ENCODE measurements at places on chromosomes 5 and 9.

DNA sequence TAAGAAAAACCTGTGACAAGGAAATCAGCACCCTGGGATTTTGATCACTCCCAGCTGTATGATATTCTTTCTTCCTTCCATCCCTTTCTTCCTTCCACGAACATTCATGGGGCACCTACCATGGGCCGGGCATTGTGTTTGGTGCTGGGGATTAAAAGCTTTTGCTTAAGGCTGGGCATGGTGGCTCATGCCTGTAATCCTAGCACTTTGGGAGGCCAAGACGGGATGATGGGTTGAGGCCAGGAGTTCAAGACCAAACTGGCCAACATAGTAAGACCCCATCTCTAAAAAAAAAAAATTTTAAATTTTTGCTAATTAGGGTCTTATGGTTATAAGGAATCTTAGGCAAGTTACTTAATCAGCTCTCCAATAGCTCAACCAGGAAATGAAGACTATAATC, 48.5 kb upstream of the CLINT1 start:
- DNase-seq: no peak

GRCh38 chr5:38780316-38780715, 65.5 kb upstream of the OSMR start:
- DNase-seq: no peak

DNA sequence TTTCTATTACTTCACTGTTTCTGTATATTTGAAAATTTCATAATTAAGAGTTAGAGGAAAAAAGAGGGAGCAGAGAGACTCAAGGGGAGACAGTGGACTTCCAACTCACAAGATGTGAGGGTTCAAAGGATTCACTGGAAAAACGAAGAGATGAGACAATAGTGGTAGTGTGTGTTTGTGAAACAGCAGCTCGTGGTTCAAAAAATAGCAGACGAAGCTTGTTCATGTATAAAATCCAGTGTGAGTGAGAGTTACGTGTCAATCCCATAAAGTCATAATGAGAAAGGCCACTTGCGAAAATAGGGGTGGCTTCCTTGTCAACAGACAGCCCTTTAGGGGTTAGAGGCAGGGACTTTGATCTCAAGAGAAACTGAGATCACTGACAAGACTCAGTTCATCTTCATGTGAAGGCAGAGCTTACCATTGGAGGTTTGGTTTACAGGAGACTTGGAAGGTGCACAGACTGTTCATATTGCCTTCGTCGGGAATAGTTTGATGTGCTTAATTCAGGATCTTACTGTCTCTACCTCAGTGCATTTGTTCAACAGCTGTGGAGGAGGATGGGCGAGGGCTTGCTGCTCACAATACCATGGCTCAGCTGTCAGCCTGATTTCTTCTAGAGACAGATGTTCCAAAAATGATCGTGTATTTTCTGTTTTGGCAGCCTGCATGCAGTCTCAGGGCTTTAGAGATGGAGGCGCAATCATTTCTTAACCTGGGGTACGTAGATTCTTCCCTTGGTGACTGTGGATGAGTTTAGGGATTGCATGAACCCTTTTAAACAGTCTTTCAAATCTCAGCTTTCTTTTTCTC, 105.7 kb upstream of the KLF9 start:
- no peak for DNase-seq

DNA sequence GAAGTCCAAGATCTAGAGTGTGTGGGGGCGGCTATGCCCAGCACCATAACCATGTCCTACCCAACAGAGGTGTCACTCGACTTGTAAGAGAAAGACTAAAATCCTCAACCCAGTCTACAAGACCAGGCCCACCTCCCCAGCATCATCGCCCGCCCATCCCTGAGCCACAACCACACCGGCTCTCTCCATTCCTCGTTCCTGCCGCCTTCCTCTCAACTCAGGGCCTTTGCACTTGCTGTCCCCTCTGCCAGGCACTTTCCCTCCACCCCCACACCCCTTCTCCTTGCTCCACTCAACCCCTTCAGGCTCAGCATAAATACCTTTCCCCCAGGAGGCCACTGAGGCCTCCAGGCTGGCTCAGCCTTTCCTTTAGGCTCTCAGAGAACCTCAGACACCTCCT, 69.3 kb downstream of the PAX5 start:
- no peak for DNase-seq

DNA sequence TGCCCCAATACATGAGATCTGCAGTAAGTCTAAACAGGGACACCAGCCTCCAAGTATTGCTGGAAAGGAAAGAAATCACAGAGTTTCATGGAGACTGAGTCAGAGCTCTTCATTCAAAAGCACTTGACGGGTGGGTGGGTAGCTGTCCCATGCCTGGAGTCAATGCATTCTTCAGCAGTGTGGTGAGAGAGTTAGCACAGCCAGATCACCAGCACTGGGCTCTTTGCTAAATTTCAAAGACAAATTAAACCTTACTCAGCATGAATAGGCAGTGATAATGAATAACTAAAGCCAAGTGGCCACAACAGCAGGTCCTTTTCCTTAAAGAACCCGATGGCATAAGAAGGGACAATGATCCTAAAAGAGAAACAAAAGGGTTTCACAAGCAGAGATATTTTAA, 192.4 kb downstream of the ACTL7B start:
- no peak for DNase-seq

GRCh38 chr5:97545886-97546535, 363.0 kb upstream of the RIOK2 start:
- no peak for DNase-seq

DNA sequence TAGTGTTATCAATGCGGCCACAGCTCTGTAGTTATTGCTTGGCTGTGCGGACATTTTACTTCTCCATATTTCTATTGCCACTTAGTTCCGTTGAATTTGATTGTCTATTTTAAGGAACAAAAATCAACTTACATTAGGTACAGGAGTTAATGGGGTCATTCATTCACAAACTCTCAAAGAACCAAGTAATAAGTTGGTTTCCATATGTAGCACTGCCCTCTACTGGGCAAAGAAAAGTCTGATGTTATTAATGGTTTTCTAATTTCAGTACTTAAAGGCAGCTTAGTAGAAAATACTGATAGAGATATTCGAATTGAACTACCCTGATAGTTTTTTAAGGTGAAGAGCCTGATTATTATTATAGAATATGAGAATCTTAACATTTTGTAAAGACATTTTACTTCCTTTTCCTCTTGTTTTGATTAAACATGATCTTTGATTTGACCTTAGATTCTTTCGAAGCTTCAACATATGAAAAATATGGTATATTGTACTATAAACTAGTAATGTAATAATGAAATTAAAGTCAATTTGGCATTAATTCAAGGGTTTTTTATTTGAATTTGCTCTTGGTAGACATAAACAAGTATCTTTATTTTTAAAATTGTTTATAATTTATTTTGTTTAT, 119.5 kb upstream of the CTNND2 start:
- DNase-seq: no peak

- no peak for DNase-seq
Measured at GRCh38 chr5:11072076-11072475, 311.0 kb upstream of the DAP start.

DNA sequence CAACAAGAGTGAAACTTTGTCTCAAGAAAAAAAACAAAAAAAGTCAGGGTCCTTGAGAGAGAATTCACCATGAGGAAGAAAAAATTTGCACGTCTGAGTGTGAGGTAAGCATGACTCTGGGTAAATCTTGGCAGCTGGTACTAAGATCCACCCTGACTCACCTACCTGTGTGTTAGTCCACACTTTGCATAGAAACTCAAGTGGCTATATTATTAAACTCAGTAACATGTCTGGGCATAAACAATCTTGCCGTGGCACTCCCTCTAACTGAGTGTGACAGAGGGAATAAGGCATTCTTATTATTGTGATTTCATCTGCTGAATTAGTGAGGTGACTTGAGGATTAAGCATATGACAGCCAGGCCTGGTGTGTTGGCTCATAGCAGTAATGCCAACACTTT, 259.4 kb upstream of the VLDLR start:
- no peak for DNase-seq

DNA sequence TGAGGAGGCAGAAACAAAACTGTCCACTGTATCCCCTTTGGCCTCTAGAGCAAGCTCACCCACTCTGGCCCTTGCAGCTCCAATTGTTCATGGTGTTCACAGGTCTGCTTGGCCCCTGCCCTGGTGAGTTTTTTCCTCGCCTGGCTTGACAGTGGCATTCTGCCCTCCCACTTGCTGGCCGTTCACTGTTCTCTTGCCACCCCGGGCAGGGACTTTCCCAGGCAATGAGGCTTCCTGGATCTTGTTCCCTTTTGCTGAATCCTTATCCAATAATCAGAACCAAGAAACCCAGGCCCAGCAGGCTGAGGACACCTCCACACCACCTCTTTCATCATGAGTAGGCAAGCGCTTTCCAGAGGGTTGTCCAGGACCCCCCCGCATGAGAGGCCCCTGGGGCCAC, 31.2 kb downstream of the ZNF618 start:
- DNase-seq: no peak

GRCh38 chr9:127485995-127486394, 34.7 kb downstream of the LRSAM1 start:
- no peak for DNase-seq

GRCh38 chr5:97002983-97003382, 67.1 kb downstream of the LNPEP start:
- no peak for DNase-seq

GRCh38 chr5:106258591-106259125, 1412.1 kb downstream of the EFNA5 start:
- no peak for DNase-seq

- DNase-seq: no peak
Measured at GRCh38 chr5:113806250-113806649, 292.8 kb downstream of the YTHDC2 start.

- DNase-seq: no peak
Measured at GRCh38 chr9:109730228-109730627, 49.8 kb upstream of the PALM2AKAP2 start.

DNA sequence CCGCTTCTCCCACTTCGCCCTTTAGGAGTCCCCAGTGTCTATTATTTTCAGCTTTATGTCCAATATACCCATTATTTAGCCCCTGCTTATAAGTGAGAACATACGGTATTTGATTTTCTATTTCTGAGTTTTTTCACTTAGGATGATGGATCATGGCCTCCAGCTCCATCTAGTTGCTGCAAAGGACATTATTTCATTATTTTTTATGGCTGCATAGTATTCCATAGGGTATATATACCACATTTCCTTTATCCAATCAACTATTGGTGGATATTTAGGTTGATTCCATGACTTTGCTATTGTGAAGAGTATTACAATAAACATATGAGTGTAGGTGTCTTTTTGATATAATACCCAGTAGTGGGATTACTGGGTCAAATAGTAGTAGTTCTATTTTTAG, 162.9 kb downstream of the FER start:
- no peak for DNase-seq

GRCh38 chr5:122615146-122615545, 159.7 kb upstream of the SNX2 start:
- DNase-seq: no peak

DNA sequence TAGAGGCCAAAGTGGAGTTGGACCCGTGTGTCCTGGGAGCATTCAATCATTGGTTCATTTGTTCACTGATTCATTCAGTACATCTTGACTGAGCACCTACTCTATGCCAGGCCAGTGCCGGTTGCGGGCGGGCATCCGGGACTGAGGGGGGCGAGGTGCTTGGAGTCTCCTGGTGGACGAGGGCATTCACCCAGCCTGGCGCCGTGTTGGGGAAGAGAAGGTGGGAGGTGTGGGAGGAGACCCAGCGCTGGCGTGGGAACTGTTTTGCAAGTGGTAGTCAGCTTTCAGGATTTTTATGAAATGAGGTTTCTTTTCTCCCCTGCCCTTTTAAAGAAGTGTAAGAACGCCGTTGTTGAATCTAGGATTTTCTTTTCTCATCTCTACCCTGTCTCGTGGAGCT, 37.2 kb downstream of the NCS1 start:
- no peak for DNase-seq

DNA sequence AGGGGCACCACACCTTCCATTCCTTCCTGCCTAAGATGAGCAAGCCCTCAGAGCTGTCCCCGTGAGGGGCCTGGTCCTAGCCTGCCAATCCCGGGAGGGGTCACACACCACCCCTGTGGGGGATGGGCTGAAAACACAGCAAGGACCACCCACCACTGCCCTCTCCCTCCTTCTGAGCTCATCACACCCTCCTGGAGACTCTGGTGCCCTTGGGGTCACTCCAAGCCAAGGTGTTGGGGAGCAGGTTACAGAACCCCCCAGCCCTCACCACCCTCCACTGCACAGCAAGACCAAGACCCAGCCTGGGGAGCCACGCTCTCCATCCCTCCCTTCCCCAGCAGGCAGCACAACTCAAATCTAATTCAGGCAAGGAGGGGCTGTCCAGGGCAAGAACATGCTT, 60.5 kb upstream of the PPP1R26 start:
- DNase-seq: no peak

DNA sequence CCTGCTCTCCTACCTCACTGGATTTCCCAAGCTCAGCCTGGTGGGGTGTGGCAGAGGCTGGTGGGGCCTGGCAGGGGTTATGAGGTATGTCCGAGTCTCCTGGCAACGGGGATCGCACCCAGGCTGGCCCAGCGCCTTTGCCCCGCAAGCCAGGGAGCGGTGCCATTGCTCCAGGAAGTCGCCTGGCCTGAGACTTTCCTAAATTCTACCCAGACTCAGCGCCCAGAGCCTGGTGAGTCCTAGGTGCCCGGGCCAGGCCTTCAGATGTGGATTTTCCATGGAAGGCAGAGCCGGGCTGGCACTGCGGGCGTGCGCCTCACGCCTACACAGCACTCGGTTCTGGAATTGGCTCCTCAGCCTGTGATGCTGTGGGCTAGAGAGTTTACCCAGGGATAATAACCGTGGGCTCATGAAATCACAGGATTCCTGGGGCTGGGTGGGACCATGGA, 155.4 kb upstream of the COL5A1 start:
- DNase-seq: no peak

DNA sequence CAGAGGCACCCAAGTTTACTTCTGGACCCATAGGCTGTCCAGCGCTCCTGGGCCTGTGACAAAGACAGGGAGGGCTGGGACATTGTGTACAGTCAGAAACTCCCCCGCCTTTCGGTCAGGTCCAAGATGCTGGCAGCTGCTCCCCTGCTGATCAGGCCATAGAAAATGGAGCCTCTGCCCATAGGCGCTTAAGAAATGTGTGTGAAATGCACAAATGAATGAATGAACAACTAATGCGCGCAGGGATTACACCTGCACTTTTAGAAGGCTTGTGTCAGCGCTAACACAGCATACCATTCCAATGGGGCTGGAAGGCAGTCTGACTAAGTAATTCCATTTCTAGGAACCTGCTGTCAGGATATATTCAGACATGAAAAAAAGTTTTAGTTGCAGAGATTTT, 16.3 kb downstream of the PTPN3 start:
- DNase-seq: no peak

DNA sequence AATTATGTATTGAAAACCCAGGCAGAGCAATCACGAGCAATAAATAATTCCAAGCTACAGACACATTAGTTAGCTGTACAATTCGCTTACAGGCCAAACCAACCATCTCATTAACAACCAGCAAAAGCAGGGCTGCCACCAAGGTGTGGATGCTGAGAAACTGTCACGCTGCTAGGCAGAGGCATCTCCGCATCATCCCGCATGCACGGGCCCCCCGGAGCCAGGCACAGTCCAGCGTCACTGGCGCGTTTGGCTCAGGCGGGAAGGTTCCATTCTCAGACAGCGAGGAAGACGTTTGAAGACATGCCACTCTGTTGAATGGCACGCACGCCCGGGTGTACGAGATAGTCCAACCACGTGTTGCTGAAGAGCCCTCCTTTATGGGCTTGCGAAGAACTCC, 184.0 kb downstream of the OLFM1 start:
- DNase-seq: no peak

Data from AG09319 (cell line).